ENCODE measurements at places on chromosomes 3 and 15.

- DNase-seq, result no peak
These were observed 27.4 kb downstream of the PPARG start for GRCh38 chr3:12316253-12316652.

- no peak for DNase-seq
These were observed 68.4 kb upstream of the CD96 start for GRCh38 chr3:111473550-111473949.

GRCh38 chr15:51156957-51157356 is 62.3 kb upstream of the TNFAIP8L3 start:
- DNase-seq, result no peak

DNA sequence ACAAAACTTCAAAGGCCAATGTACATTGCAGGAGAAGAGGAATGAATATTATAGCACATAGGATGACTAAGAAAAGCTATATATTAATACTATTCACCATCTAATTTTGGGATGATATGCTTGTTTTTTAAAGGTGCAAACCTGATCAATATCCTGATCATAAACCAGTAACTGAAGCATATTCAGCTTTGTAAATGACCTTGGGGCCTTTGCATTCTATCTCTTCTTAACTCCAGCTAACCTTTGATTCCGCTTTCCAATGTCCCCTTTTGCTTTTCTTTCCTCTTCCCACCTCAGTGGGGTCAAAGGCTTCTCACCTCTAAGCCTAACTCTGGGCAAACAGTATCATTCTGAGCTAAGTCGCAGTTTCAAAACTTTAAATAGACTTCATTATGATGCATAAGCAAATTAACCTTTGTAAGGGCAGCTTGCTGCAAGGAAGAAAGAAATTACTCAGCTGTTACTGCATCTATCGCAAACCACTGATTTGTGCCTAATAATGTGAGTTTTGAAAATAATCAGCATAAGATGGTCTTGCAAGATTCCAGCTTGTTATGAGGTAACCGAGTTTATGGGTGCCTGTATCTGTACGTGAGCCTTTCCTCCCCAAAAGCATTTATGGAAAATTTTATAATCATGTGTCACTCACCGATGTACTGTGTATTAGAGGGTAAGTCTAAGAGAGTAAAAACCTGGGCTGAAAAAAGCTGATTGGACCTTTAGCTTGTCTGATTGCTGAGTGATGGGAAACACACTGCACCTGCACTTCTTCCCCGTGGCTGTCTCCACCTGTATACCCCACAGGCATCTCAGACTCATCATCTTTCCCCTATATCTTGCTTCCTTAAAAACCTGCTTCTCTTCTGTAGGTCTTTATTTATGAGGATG is 116.8 kb downstream of the TPRG1 start:
- no peak for DNase-seq

DNA sequence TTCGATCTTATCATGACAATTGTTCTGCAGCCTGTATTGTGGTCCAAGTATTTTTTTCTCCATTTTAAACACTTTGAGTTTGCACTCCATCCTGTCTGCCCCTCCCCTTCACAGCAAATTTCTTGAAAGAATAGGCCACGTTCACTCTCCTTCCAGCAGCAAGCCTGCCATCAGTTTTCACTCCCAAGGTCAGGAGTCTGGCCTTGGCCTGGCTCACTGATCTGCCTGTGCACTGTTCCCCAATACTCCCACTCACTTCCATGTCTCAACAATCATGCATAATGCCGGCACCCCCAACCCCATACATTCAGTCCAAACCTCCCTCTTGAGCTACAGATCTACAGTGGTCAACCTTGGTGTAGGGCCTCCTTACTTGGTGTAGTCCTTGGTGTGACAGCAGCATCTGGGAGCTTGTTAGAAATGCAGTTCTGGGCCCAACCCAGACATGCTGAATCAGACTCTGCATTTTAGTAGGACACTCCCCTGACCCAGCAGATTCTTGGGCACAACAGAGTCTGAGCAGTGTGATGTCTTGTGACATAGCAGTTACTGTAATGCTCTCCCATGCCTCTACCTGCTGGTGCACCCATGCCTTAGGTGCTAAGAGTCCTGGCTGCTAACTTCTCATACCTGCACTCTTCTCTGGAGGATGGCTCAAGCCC is 58.3 kb upstream of the XCR1 start:
- no peak for DNase-seq

- no peak for DNase-seq
These were observed 1.8 kb downstream of the PIK3CA start for GRCh38 chr3:179149951-179150350.

DNA sequence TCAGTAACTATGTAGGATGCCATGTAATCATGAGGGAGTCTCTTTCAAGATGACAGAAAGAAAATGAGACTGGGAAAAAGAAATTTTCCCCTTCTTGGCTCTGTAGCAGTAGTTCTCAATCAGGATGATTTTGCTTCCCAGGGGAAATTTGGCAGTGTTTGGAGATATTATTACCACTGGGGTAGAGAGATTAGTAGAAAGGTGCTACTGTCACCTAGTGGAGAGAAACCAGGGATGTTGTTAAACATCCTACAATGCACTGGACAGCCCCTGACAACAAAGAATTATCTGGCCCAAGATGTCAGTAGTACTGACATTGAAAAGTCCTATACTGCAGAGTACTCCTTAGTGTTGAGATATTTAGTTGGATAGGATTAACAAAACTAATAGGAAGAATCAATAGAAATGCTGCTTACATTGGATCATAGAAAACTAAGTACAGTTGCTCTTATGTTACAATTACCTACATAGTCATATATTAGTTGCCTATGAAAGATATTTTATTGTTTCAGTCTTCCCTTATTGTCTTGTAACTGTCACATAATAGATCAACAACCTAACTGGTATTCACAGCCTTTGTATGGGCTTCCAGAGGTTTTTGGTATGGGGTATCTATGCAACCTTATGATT is 433.3 kb downstream of the RAP2B start:
- DNase-seq, result no peak

- DNase-seq, result no peak
These were observed 42.3 kb downstream of the NEK10 start for GRCh38 chr3:27326629-27327545.

DNA sequence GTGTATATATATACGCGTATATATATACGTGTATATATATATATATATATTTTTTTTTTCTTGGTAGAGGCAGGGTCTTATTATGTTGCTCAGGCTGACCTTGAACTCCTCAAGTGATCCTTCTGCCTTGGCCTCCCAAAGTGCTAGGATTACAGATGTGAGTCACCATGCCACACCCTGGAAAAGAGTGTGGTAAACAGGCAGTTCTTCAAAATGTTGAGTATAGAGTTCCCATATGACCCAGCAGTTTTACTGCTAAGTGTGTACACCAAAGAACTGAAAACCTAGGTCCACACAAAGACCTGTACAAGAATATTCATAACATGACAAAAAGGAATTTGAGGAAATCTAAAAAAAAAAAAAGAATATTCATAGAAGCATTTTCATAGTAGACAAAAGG is 71.8 kb upstream of the GCNT3 start:
- no peak for DNase-seq

DNA sequence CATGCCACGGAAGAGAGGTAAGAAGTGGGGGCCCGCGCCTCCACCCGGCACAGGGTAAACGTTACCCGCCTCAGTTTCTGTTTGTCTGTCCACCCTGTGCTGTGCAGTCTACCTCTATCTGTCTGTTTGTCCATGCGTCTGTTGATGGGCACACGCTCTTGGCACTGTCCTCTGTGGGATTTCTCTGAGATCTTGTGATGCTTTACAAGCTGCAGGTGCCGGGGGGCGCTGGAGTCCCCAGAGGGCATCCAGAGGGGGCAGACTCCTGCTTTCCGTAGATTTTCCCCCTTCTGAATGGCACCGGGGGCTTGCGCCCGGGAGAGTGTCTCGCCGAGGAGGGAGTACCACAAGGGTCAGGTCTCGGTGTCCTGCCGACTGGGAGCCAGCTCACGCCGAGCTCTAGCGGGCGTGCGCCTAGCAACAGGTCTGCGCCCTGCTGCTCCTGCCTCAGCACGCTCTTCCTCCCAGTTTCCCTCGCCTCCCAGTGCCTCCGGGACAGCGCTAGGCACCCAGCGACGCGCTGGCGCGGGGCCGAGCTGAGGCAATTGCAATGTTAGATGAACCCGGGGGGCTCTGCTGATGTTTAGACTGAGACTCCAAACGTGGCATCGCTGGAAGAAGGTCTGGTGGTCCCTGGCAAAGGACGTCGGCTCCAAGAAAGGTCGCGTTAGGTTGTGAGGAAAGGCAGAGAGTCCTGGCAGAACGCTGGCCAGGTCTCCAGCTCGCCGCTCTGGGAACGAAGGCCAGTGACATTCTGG is 667 bp downstream of the CEMIP start:
- no peak for DNase-seq

- DNase-seq, result no peak
These were observed 10.3 kb upstream of the PRICKLE2 start for GRCh38 chr3:64235605-64236004.

DNA sequence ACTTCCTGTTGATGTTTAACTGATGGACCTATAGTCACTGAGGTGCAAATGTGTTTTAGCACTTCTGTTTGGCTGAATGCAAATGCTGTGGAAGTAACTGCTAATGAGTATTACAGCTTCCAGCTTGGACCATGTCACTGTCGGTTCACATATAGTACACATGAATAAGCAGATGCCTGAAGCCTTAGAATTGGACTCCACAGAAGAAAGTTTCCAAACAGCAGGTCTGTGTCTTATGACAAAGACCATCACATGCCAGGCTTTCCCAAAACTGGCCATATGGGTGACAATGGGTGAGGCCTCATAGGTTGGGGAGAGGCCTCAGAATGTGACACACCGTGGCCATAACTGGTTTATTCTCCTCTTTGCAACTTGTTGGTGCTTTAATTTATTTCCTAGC is 241.8 kb downstream of the WNT5A start:
- no peak for DNase-seq

DNA sequence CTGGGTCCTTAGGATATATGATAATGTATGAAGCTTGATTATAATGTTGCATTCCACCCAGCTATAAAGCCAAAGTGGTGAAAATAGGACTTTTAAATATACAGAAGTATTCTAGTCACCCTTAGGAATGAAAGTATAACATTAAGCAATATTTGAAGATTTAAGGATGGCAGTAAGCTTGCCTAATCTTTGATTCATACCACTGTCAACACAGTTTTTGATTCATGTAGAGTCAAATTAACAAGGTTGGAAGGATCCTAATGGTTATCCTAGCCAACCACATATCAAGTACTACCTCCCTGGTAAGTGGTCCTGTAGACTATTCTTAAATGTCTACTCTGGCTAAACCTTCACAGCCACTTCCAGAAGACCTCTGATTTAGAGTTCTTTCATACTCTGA is 18.6 kb downstream of the ARIH1 start:
- DNase-seq, result no peak

- no peak for DNase-seq
These were observed 100.2 kb downstream of the SNRPN start for GRCh38 chr15:25054943-25055342.

- no peak for DNase-seq
These were observed 63.2 kb downstream of the XXYLT1 start for GRCh38 chr3:195207731-195208130.

- no peak for DNase-seq
These were observed 22.1 kb upstream of the NEO1 start for GRCh38 chr15:73030122-73030679.

DNA sequence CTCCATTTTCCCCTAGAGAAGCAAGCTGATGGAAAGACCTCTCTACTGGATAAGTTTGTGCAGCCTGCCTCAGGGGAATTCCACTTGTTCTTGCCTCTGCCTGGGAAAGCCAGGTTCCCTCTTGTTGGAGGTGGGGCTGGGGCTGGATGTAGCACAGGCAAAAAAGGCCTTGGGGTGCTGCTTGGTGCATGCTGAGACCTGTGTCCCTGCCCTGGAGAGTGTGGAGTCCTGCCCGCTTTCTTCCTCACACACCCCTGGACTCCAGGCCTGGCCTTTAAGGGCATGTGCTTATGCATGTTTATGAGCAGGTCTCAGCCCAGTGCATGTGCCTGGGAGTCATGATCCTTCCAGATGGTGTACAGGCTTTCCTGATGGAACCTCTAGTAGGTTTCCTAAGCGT is 23.5 kb upstream of the JMJD7 start:
- no peak for DNase-seq

DNA sequence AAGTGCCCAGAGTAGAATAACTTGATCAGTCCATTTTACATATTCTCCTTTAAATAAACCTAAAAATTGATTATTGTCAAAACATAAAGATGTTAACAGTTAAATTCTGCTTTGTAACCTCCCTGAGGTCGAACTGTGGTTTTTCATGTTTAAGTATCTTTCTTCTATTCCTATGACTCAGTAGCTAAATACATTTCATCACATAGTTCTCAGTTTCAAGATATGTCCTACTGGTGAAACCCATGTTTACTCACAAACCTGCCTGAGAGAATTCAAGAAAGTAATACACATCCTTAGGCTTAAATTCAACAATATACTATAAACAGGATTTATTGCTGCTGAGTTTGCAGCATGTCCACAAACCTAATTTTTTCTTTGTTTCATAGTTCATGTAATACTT is 692.9 kb downstream of the ZPLD1 start:
- DNase-seq, result no peak

DNA sequence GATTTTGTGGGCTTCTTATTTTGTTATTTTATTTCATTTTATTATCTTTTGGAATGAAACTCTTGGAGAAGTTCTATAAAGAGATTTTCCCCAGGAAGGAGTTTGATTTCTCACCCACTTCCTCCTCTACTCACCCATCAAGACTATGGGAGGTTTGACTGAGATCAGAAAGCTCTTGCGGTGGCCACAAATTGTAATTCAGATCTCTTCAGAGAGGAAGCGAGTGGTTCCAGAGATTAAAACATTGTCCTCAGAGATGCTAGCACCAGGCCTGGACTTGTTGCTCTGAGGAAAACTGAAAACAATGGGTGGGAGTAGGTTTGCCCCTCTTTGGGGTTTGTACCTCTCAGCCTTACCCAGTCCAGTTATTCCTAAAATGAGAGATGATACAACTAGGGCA is 8.1 kb upstream of the MUC13 start:
- no peak for DNase-seq

GRCh38 chr3:31962801-31963205 is 18.3 kb downstream of the OSBPL10 start:
- no peak for DNase-seq

DNA sequence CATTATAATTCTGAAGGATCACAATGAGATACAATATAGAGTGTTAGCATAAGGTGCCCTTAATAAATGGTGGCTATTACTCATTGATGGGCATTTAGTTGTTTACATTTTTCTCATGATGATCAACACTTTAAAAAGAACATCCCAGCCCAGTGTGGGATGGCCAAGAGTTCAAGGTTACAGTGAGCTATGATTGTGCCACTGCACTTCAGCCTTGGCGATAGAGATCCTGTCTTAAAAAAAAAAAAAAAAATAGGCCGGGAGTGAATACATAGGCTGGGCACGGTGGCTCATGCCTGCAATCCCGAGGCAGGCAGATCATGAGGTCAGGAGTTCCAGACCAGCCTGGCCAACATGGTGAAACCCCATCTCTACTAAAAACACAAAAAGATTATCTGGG is 1.6 kb upstream of the FXR1 start:
- no peak for DNase-seq

GRCh38 chr3:177361081-177361938 is 164.0 kb upstream of the TBL1XR1 start:
- DNase-seq, result no peak

- DNase-seq, result no peak
These were observed 340.1 kb downstream of the RORA start for GRCh38 chr15:60889006-60889405.

- DNase-seq, result no peak
These were observed 556.1 kb downstream of the FGF12 start for GRCh38 chr3:192171213-192171612.

GRCh38 chr3:19541284-19541683 is 392.7 kb downstream of the EFHB start:
- no peak for DNase-seq

GRCh38 chr15:82572986-82573385 is 32.7 kb upstream of the RPS17 start:
- no peak for DNase-seq

GRCh38 chr3:178048768-178049167 is 487.5 kb upstream of the KCNMB2 start:
- DNase-seq, result no peak

All from D721Med (cell line).